Naive B cell (primary cell): ENCODE measurements at places on chromosomes 16 and 17.

DNA sequence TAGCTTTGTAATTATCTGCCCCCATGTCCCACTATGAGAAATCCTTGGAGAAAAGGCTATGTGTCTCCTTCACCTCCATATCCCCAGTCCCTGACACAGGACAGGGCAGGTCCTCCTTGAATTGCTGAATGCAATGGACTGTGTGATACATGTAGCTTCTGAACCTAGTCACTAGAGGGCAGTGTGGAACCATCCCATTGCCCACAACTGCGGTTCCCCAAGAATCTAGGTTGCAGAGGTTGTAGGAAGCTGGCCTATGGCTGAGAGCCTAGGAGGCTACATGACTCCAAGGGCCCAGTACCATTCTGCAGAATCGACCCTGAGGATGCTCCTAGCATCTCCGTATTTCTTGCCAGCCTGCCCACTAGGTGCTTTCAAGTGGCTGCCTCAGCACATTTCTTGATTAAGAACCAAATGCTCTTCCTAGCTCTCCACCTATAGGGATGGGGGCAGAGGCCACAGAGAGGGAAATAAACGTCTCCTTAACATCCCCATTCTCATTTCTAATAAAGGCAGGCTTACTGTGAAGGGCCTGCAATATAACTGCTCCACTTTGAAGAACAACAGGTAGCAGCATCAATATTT lies 394.0 kb downstream of the CA10 start:
- no peak for DNase-seq

DNA sequence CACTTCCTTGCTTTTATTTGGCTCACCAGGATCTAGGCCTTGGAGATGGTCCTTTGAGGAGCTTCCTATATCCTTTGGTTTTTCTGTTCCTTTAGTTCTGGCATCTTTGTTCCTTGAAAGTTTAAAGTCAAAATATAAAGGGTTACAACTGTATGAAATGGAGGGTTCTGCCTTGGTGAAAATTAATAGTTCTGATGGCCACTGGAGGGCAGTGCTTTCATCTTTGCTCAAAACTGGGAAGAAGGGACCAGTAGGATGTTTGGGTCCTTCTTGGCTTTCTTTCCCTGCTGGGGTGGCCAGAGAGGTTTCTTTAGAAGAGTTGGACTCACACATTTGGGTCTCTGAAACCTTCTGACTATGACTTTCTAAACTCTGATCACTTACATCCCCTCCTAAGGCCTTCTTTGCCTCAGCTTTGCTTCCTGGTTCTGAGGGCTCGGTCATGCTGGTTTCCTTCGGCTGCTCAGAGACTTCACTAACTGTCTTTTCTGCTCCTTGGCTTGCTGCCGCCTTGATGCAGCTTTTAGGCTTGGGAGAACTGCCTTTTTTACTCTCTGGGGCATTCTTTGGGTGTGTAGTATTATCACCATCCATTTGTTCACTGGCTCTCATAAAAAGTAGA lies 10.9 kb upstream of the ITGA2B start:
- no peak for DNase-seq

- DNase-seq, result no peak
Measured at GRCh38 chr17:47290870-47291241, 32.9 kb upstream of the EFCAB13 start.

- no peak for DNase-seq
Measured at GRCh38 chr17:65576939-65577338, 15.5 kb upstream of the AXIN2 start.
